ENCODE measurements at places on chromosomes 7 and 10.
A peak's percentile ranks its signal among the peaks of the same experiment; 100 is the strongest.

- no peak for DNase-seq
Observed at GRCh38 chr10:38038107-38038931, 27.8 kb downstream of the ZNF33A start.

DNA sequence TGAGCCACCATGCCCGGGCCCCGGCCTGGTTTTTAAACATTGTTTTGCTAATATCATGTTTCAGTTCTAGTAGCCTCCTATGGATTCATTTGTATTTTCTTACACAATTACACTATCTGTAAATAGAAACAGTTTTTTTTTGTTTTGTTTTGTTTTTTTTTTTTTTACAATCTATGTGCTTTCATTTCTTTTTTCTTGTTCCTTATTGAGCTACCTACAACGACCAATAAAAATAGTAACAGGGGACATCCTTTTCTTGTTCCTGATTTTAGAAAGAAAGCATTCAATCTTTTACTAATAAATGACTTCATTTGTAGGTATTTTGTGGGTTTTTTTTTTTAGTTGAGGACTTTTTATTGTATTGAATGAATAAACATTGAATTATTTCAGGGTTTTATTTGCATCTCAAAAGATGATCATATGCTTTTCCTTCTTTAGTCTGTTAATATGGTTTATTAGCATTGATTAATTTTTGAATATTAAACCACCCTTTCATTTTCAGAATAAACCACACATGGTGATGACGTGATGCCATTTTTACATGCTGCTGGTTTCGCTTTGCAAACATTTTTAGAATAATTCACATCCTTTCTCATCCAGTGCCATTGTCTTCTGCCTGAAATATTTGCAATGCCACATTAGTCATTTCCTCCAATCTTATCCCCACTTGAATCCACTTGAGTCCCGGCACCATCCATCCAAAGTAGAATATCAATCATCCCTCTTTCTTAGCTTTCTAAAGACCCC lies 18.1 kb upstream of the AKR1E2 start:
- no peak for DNase-seq

- DNase-seq: peak; percentile 55
Observed at GRCh38 chr7:100875356-100875751, 451 bp downstream of the SRRT start.

GRCh38 chr10:3054183-3054850 lies 13.0 kb upstream of the PFKP start:
- DNase-seq: no peak

DNA sequence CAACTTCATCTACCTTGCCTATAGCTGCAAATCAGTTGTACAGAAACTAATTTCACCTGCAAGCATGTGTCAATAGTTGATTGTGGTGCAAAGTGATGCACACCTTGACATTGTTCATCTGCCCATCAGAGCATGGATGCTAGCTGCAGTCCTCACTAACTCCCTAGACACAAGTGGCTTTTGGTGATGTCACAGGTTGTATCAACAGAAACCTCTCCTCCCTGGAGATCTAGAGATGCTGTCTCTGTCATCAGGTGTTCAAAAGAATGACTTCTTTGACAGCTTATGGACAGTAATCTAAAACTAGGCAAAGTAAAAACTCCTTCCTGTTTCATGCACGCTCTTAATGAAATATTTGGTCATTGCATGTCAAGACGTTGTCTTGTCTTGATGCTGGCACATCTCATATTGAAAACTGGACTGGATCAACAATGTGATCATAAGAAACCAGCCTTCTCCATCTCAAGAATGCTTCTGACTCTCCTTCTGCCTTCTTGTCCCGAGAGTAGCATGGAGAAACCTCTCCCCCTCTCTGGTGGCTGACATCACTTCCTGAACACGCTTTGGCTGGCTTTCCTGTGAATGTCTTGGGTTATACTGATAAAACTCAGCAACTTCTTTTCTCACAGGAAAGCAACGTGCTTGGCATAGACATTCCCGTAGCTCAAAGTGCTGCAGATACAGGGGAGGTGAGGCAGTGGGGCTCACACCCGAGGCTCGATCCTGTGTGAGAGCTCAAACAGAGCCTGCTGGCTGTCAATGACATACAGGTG lies 176.2 kb upstream of the CDCA7L start:
- no peak for DNase-seq

GRCh38 chr7:113321201-113321600 lies 202.8 kb upstream of the SMIM30 start:
- DNase-seq: no peak

DNA sequence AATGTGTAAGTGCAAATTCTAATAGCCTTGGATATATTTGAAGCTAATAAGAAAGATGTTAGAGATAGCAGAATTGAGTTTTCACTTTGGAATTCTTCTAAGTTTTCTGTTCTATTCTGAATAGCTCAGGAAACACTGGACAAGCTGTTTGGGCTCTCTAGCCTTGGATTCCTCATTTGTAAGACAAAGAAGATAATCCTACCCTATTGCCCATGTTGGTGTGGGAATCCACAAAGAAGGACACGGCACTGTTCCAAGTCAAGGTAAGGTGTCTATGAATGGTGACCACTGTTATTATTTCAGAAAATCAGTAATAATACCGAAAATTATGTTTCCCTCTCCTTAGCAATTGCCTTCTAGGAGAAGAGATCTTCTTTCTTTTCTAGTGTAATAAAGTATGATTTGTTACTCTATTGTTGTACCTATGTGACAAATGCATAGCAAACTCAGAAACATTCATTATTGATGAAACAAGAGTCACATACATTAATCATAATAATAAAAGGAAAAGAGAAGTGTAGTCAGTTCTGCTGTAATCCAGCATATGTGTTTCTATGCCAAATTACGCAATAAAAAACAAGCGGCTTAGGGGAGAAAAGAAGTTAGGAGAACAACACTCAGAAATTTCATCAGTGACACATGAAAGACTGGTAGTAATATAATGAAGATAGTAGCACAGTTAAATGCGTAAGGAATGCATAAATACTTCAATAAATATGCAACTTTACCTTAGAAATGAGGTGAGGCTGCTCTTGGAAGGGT lies 1012.3 kb upstream of the PHF14 start:
- no peak for DNase-seq

GRCh38 chr10:11525503-11525902 lies 85.9 kb downstream of the USP6NL start:
- DNase-seq: no peak

DNA sequence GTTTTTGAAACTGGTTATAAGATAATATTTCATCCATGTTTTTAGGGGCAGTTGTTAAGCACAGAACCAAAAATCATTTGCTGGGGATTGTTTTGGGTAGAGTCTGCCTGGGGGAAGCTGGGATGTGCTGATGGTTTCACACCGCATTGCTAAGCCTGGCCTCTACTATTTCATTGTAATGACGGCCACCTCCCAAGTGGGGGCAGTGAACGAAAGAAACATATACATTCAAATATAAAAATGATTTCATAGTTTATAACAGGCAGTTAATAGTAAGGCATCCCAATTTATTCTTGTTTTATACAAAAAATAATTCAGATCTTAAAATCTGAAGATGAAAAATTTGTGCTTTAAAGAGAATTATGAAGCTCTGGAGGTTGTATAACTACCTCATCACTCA lies 750.8 kb downstream of the REEP3 start:
- DNase-seq: peak; percentile 32

DNA sequence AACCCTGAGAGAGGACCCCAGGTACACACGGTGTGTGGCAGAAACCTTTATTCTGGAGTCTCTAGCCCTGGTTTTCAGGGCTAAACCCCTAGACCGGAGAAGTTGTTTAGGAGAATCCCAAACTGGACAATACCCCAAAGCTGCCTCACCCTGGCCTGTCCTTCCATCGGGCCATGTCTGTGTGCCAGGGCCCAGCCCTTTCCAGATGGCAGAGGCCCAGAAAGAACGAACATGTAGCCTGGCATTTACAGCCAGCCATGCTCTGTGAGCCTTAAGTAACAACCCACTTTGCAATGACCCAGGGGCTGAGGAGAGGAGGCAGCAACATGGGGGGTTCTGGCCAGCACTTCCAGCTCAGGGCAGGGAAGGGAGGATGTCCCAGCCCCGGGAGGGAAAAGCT lies 142.1 kb downstream of the NEURL1 start:
- DNase-seq: no peak

- DNase-seq: no peak
Observed at GRCh38 chr10:49601857-49602256, 8.3 kb upstream of the SLC18A3 start.

Data from HT-29 (cell line).